ENCODE measurements at places on chromosomes 3 and 15. TPM values are rescaled to one million over a fixed set of nuclear protein-coding genes. Genes with fewer than 3 reads are reported as not detected.
A peak's percentile ranks its signal among the peaks of the same experiment; 100 is the strongest.

- no peak for DNase-seq
Observed at GRCh38 chr3:34889641-34890040, 749.7 kb upstream of the ARPP21 start.

GRCh38 chr15:95247071-95247984 lies 1016.0 kb downstream of the MCTP2 start:
- DNase-seq = no peak

- peak; percentile 68 for DNase-seq
Observed at GRCh38 chr15:99135194-99135593, 30.3 kb downstream of the SYNM start.

GRCh38 chr15:31974855-31975829 lies 55.2 kb upstream of the CHRNA7 start:
- DNase-seq = no peak

GRCh38 chr3:105837143-105837740 lies 31.6 kb downstream of the CBLB start:
- no peak for DNase-seq

GRCh38 chr15:43517354-43518196 lies at the start of gene MAP1A:
TSS of gene MAP1A (plus strand) at chr15:43517608. CDS start at chr15:43521474, 3,866 bp downstream.
- DNase-seq = no peak

DNA sequence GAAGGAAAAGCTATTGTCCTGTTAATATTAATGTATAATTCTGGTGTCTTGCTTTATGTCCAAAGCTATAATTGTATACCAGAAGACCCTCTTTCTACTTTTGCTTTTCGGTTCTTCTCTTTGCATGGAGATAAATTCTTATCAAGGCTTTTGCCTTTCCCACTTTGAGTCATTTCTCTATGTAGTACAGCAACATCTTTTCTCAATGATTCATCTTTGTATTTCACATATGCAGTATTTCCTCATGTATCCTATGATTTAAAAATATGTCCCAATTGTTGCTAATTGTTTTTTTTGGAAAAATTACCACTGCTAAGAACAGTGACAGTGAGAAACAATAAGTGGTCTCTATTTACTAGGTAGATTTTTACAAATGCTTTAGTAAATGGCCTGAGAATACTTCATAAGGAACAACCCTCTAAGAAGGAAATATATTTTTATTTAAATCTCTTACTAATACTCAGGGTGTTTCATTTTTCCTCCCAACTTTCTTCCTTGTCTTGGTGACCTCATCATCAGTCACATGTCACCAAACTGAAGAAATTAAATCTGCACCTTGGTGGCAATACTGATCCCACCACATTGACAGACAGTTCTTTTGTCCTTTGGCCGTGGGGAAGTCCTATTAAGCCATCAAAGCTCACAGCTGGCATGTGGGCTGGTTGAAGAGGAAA lies 290.6 kb downstream of the SATB1 start:
- DNase-seq = no peak

GRCh38 chr3:111956995-111957734 lies 21.7 kb upstream of the ABHD10 start:
- DNase-seq = no peak

DNA sequence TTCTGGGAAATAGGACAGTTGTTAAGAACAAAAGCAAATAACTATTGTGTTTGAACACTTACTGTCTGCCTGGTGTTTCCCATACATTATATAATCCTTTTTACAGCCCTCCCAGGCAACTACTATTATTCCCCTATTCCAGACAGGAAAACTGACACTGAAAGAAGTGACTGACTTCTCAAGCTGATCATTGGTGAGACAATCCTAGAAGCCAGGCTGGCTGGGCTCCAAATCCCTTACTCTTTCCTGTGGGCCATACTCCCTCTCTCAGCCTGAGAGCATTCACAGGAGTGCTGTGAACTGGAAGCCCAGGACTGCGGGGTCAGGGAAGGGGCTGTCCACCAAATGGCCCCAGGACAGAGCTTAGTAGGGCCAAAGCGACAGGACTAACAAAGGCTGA lies 39.2 kb upstream of the PDE8A start:
- no peak for DNase-seq

The PXK gene
- 26.2 TPM for total RNA-seq

The SCN11A gene
- not detected for total RNA-seq
